OCI-M1 (cell line): ENCODE measurements at places on chromosomes 11 and 22.
A peak's percentile ranks its signal among the peaks of the same experiment; 100 is the strongest.

GRCh38 chr11:126537492-126537891 lies 182.0 kb downstream of the ST3GAL4 start:
- no peak for DNase-seq

- no peak for DNase-seq
Observed at GRCh38 chr22:44387486-44387885, 74.7 kb upstream of the SHISAL1 start.

GRCh38 chr11:2440646-2441045 lies 3.7 kb downstream of the TRPM5 start:
- no peak for DNase-seq

DNA sequence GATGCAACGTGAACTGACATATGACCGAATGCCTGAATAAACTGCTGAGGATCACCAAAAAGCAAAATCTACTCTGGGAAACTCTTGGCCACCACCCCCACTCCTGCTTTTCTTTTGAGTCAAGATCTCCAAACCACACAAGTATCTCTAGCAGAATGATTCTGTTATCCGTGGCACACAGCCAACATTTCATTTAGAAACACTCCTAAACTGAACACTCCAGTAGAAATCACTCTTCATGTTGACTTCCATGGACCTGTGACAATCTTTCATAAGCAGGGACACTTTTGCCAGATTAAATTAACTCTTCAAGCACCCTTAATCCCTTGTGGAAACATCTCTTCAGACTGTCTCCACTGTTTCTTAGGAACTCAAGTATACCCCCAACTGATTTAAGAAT lies 44.4 kb downstream of the VSIG10L2 start:
- DNase-seq: peak; percentile 39

- DNase-seq: peak; percentile 70
Observed at GRCh38 chr11:73787051-73787642, 527 bp upstream of the MRPL48 start.

- DNase-seq: no peak
Observed at GRCh38 chr22:25012741-25013143, 60.2 kb downstream of the KIAA1671 start.

- DNase-seq: no peak
Observed at GRCh38 chr11:72772059-72772458, 19.9 kb upstream of the ARAP1 start.

DNA sequence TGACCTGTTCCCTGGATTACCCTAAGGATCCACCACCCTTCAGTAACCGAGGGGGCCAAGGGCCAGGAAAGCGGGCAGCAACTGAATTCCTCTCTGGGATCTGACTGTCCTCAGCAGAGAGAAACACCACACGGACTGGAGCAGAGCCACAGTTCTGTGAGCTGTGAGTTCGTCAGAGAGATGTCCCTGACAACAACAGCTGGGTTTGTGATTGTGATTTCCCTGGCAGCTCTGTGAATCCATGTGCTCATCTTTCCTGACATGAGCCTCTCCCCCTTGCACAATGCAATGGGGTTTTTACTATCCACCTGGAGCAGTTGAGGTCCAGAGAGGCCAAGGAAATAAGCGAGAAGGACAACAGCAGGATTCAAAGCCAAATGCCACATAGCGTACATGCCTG lies 69.4 kb upstream of the AMPD3 start:
- no peak for DNase-seq

- no peak for DNase-seq
Observed at GRCh38 chr11:131402040-131402439, 31.6 kb downstream of the NTM start.

- DNase-seq: no peak
Observed at GRCh38 chr22:30021881-30022619, 58.2 kb upstream of the HORMAD2 start.

DNA sequence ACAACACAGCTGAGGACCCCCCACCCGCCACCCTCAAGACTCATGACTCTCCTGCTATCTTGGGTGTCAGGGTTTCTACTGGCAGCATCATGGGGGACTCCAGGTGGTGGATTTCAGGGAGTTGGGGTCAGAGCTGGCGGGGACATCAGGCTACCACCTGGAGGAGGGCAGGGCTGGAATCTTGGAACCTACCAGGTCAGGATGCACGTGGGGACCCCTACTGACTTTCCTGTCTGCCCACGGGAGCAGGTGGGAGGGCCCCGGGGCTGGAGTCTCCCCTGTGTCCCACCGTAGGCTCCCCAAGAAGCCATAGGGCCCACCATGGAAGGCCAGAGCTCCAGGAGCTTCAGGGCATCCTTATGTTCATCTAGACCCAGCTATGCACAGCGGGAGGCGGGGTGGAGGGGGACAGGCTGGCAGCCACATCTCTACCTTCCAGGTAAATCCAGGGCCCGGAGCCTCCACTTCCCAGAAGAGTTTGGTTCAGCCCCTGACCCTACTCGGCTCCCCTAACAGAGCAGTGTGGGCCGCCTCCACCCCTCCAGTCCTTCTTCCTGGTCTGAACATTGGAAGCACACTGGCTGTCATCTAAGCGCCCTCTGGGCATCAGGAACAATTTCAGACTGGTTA lies 10.0 kb downstream of the SLC37A2 start:
- no peak for DNase-seq
